ENCODE measurements at places on chromosomes 7 and 10. TPM values are rescaled to one million over a fixed set of nuclear protein-coding genes. Genes with fewer than 3 reads are reported as not detected.
A peak's percentile ranks its signal among the peaks of the same experiment; 100 is the strongest.

GRCh38 chr10:29377333-29377961 lies 88.6 kb downstream of the LYZL1 start:
- H3K4me3 ChIP-seq = no peak overlapping the region
- H3K27ac ChIP-seq = no peak overlapping the region
- no peaks in the 10 kb centered on the region for H3K36me3 ChIP-seq
- H3K27me3 ChIP-seq = peaks cover 15% of the 10 kb centered on the region
- no peak for DNase-seq

DNA sequence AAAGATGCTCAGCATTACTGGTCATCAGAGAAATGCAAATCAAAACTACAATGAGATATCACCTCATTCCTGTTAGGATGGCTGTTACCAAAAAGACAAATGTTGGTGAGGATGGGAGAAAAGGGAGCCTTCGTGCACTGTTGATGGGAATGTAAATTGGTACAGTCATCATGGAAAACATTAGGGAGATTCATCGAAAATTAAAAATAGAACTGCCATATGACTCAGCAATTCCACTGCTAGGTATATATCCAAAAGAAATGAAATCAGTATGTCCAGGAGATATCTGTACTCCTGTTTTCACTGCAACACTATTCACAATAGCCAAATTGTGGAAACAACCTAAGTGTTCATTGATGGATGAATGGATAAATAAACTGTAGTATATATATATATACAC lies 228.1 kb downstream of the ACTR3B start:
- no peak overlapping the region for H3K27ac ChIP-seq
- no peak for DNase-seq
- no peak overlapping the region for H3K4me3 ChIP-seq
- H3K27me3 ChIP-seq = peaks cover 4% of the 10 kb centered on the region
- no peaks in the 10 kb centered on the region for H3K4me1 ChIP-seq

- H3K27me3 ChIP-seq = peaks cover 42% of the 10 kb centered on the region
- H3K4me3 ChIP-seq = peak overlapping the region; percentile 36
- peak; percentile 83 for DNase-seq
- peaks cover 40% of the 10 kb centered on the region for H3K4me1 ChIP-seq
- H3K36me3 ChIP-seq = peaks cover 3% of the 10 kb centered on the region
These were observed 3.4 kb downstream of the IGFBP3 start for GRCh38 chr7:45917658-45918057.

The IFIT1B gene
- total RNA-seq = 0.29 TPM

The FAM171A1 gene
- 0.68 TPM for total RNA-seq

Data from activated CD8-positive, alpha-beta memory T cell treated with anti-CD3 and anti-CD28 coated beads, Interleukin-2, amount 10 ng/mL, durations not matched to agents 7 days and 5 days (primary cell).